ENCODE measurements at places on chromosomes 5 and 9.

DNA sequence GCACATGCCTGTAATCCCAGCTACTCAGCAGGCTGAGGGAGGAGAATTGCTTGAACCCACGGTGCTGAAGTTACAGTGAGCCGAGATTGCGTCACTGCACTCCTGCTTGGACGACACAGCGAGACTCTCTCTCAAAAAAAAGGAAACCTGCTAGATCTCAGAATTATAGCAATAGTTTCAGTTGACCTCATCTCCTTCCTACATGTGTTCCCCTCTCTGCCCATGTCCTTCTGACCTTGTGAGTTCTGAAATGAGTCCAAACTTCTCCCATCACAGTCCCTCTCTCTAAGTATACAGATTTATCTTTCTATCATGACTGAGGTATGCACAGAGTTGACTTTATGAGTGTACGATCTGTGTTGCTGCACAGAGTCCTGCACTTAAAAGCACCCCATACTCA, 44.6 kb upstream of the SHOC1 start:
- DNase-seq, result no peak

- DNase-seq, result no peak
Measured at GRCh38 chr5:73311291-73312110, 137.1 kb downstream of the FOXD1 start.

DNA sequence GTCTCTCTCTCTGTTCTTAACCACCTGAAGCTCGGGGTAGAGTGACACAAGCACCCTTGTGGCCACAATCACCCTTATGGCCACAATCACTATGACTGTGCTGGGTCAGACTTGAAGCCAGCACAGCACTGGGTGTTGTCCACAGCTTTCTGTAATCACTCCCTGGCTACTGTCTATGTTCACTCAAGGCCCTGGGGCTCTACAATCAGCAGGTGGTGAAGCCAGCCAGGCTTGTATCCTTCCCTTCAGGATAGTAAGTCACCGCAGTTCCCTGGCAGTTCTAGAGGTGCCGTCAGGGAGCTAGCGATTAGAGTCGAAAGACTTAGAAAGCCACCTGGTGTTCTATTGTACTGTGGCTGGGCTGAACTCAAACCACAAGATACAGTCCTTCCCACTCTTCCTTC, 44.2 kb downstream of the GDA start:
- no peak for DNase-seq

DNA sequence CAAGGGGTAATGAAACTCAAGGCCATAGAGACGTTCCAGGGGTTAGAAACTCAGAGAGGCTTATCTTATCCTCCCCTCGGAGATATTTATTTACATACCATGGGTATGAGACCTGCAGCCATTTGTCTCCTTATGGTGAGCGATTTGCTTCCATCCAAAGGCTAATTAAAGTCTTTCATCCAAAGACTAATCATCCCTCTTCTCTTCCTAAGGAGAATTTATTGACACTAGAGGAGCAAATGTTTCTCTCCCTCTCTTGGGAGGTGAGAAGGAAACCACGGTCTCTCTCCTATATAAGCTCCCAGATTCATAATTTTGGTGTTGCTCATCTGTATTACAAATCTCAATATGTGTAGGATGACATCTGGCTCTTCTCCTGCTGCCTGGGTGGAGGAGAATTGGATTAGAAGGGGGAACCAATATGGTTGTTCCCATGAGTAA, 31.0 kb upstream of the RPS23 start:
- DNase-seq, result no peak

- DNase-seq, result no peak
Measured at GRCh38 chr9:36772449-36773403, 200.0 kb downstream of the MELK start.

- DNase-seq, result no peak
Measured at GRCh38 chr5:55634209-55634805, 77.8 kb downstream of the SLC38A9 start.

DNA sequence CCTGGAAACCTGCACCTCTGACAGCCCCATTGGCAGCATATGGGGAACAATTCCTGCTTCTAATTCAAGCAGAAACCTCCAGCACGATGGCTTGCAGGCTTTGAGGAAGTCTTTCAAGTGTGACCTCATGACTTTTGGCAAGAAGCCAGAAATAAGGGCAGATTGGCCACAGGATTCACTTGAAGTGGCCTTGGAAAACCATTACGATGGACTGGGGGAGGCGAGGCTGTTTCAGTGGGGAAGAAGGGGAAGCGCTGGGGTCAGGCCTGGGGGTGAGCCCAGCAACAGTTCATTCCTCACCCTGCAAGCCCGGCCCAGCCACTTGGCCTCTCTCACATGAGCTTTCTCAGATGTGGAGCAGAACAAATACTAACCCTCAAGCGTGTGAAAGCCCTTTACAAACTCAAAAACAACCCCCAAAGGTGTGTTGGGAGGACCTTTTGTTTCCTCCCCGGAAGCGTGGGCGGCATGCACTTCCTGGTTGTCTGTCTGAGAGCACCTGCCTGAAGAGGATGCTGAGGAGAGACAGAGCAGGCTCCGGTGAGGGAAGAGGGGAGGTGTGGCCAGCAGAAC, 26.9 kb upstream of the EEIG1 start:
- peak; percentile 83 for DNase-seq

- no peak for DNase-seq
Measured at GRCh38 chr5:133353741-133354140, 258.6 kb downstream of the FSTL4 start.

- no peak for DNase-seq
Measured at GRCh38 chr5:160463740-160464465, 42.2 kb downstream of the PTTG1 start.

DNA sequence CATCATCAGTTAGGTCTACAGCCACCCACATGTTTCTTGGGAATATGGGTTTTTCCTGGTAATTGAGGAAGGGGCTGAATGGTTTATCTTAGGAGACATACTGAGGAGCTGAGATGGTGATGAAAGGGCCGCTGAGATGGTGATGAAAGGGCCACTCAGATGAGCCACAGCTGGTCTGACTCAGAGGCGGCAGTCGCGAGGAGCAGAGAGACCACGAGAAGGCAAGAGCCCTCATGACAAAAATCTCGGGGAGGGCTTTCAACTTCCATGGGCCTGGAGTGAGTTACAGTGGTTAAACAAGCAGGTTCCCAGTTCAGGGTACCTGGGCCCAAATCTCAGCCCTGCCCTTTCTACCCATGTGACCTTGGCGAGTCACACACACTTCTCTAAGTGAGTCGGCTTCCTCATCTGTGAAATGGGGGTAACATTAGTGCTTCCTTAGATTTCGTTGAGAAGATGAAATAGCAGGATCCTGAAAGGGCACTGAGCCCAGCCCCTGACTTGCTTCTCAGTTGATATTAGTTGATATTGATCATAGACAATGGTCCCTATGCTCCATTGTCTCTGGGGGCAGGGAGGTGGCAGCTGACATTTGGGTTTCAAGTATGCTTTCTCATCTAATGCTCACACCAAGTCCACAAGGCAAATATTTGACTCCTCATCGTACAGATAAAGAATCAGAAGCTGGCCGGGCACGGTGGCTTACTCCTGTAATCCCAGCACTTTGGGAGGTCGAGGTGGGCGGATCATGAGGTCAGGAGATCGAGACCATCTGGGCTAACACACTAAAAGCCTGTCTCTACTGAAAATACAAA, 169.5 kb downstream of the RGS3 start:
- DNase-seq, result no peak

- no peak for DNase-seq
Measured at GRCh38 chr5:38317868-38318267, 59.5 kb downstream of the EGFLAM start.

DNA sequence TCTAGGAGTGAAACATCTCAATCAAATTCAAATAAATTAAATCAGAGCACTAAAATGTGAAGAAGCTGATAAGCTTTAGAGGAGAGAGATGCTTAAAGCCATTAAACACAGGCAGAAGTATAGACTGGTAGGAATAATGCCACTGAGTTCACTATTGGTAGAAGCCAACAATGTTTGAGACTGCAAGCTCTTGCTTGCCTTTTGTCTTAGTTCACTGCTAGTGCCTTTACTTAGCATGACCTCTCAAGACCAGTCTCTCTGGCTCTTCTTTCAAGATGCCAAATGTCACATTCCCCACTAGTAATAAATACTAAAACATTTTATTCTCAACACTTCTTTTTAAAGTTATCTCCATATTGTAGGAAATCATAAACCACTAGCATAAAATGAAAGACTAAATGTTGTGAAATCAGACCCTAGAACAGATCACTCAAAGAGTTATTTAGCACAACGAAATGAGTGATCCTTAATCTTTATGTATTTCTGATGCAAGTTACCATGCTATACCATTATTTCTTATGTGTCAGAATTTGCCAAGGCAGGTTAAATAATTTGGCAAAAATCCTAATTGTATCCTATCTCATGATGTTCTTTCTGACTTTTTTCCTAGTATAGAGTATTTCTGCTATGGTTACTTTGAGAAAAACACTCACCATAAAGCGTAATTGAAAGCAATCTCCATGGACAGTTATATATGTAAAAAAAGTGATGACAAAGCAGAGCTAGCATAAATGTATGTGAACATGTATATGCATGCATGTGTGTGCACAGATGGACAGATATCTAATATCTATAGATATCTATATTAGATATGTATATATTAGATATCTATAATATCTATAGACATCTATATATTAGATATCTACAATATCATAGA, 57.5 kb downstream of the PJA2 start:
- DNase-seq, result no peak

DNA sequence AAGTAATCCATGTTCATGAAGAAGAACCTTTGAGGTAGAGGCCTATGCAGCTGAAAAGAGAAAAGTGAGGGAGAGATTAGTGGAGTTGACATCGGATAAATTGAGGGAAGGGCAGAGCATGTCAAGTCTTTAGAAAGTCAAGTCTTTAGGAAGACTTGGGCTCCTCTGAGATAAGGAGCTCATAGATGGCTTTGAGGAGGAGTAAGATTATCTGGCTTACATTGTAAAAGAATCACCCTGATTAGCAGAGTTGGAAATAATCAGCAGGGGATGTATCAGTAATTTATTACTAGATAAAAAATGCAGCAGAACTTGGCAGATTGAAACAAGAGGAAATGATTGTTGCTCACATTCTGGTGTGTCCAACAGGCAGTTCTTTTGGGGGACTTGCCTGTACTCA, 727.2 kb upstream of the WWC1 start:
- no peak for DNase-seq

GRCh38 chr5:93576994-93577853, 3.8 kb downstream of the NR2F1-AS1 start:
- DNase-seq, result no peak

Measured in stimulated activated CD8-positive, alpha-beta memory T cell treated with anti-CD3 and anti-CD28 coated beads, Interleukin-15, amount 100 ng/mL, for 1 hour (primary cell).